Left cardiac atrium (tissue), 4 donors: ENCODE measurements at places on chromosomes 12 and 14. TPM values are rescaled to one million over a fixed set of nuclear protein-coding genes. Genes with fewer than 3 reads are reported as not detected.

The WSB2 gene
- total RNA-seq, result 83.4 TPM

The CALM1 gene
- total RNA-seq, result 511 TPM

The KRT72 gene
- not detected for total RNA-seq

The CISTR gene
- total RNA-seq, result 1.4 TPM

The SPRING1 gene
- 10.7 TPM for total RNA-seq

The ANP32D gene
- not detected for total RNA-seq

The NABP2 gene
- total RNA-seq, result 21.7 TPM

The TSPAN19 gene
- total RNA-seq, result not detected
